ENCODE measurements at places on chromosomes 13 and 19.

GRCh38 chr13:33679658-33680012 lies 138.3 kb upstream of the RFC3 start:
- no peak for DNase-seq

- DNase-seq: no peak
Measured at GRCh38 chr13:43156916-43157315, 133.5 kb downstream of the DNAJC15 start.

DNA sequence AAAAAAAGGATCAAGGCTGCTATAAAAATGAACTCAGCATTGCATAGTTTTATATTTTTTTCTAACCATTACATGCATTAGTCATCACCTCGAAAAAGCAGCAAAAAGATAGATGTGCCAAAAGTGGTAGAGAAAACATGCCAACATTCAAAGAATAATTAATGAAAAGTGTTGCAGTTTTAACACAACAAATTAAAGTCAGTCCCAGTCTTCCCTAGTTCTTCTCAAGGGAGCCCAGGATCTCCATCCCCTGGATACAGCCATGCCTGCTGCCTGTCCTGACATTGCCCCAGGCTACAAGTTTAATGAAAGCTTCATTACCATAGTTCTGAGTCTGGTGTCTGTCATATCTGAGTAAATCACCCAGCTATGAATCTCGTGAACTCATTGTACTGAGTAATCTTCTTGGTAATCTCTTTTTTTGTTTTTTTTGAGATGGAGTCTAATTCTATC lies 116.6 kb upstream of the KLF12 start:
- DNase-seq: no peak

GRCh38 chr13:85520445-85520844 lies 278.8 kb downstream of the SLITRK6 start:
- no peak for DNase-seq

DNA sequence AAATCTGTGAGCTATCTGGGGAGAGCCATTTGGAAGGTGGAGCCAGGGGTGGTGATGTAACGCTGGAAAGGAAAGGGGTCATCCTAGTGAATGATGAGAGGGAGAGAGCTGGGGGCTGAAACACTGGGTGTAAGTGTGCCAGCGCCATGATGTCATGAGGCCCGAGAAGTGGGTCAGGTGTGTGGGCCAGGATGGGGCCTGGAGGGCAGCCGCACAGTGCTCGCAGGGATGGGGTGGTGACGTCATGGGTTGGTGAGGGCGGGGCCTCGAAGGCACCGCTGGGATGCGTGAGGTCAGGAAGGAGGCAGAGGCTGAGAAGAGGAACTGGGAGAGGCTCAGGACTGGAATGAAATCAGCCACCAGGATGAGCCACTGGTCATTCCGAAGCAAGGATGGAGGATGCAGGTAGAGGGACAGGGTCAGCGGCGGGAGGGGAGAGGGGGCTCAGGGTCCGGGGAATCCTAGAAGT lies 4.4 kb downstream of the CCDC61 start:
- no peak for DNase-seq
